NCI-H1694 treated with DMSO at 0.1 percent for 48 hours (cell line): ENCODE measurements at places on chromosomes 1 and 21.

DNA sequence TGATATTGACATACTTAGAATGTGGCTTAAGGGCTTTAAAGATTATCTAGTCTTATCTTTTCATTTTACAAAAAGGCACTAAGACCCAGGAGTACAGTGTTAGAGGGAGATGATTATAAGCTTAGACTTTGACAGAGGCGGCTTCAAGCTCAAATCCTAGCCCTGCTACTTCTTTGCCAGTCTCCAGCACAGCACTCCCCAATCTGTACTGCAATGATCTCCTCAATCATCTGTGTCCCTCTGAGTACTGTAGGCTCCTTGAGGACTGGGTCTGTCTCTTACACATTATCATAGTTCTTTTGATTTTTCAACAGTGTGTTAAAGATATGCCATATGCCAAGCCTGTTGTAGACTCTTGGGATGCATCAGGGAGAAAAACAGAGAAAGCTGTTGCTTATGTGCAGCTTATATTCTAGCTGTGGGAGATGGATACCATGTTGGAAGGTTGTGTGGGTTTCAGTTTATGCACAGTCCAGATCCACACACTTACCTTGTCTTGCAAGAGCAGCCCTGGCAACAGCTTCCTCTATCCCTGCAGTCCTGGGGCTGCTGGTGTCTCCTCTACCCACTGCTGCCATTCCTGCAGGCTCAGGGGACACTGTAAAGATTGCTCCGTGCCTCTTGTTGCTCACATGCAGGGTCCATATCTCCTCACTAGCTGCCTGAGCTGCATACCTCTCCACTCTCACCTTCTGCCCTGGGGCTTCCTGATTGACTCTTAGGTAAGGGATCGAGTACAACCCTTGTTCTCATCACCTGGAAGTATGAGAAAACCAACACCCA lies 103.9 kb upstream of the TSPAN2 start:
- DNase-seq, result no peak

GRCh38 chr1:160466961-160467360 lies 56.1 kb downstream of the SLAMF6 start:
- DNase-seq, result no peak

- peak; percentile 79 for DNase-seq
Observed at GRCh38 chr21:45136927-45137611, 62.7 kb downstream of the ADARB1 start.

DNA sequence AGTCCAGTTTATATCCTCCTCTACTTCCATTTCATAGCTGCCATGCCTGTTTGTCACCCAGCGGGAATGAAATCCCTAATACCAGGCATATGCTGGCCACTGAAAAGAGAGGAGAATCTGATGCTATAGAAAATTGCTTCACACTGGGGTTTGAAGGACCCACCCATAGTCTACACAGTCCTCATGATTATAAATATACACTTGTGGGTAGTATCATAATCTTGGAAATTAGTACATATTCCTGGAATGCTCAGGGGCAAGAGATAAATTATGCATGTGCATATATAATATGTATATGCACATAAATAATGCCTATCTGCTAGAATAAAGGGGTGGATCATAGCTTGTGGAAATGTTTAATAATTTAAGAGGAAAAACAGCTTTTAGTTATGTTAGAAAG lies 105.8 kb downstream of the PRRX1 start:
- no peak for DNase-seq

- DNase-seq, result no peak
Observed at GRCh38 chr1:218479436-218480115, 134.4 kb downstream of the TGFB2 start.

DNA sequence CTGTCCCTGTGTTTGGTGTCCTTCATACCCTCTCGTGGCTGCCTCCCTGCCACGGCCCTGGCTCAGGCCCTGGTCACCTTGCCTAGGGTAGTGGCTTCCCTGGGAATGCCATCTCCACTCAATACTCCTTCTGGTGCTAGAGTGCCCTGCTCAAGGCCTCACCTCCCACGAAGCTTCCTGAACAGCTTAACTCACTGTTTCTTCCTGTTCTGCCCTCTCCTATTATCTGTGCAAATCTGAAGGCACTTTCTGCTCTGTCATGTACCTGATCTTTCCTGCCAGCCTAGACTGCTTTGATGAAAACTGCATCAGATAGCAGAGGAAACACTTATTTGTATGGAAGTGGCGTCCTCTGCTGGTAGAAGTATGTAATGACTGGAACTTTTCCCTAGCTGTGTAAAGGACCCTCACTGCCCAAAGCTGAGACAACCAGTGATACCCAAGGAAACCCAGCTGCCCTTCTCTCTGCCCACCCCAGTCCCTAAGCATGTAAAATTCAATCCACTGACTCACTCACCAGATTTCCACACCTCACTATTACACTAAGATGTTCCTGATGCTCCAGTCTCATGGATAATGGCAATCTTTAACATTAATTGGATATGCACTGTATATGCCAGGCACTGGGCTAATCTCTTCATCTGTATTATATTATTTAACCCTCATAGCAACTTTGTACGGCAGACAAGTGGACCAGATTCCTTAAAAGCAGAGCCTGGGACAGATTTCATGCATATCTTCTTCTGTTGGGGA lies 36.2 kb upstream of the BTG2 start:
- DNase-seq, result peak; percentile 84
